ENCODE measurements at places on chromosomes 7 and 10. TPM values are rescaled to one million over a fixed set of nuclear protein-coding genes. Genes with fewer than 3 reads are reported as not detected.
A peak's percentile ranks its signal among the peaks of the same experiment; 100 is the strongest.

- H3K4me3 ChIP-seq, result peak within 1 kb of the TSS; percentile 72
- DNase-seq, result peak; percentile 96
- no peaks in the 10 kb centered on the region for H3K27me3 ChIP-seq
- H3K27ac ChIP-seq, result peak within 1 kb of the TSS; percentile 94
- peaks cover 16% of the 10 kb centered on the region for H3K4me1 ChIP-seq
Observed at GRCh38 chr10:112949875-112950507, at the start of gene TCF7L2. TSS of gene TCF7L2 (plus strand) at chr10:112950247. CDS start at chr10:112950757, 510 bp downstream.

CCZ1B gene
- total RNA-seq, result 98.4 TPM

DNA sequence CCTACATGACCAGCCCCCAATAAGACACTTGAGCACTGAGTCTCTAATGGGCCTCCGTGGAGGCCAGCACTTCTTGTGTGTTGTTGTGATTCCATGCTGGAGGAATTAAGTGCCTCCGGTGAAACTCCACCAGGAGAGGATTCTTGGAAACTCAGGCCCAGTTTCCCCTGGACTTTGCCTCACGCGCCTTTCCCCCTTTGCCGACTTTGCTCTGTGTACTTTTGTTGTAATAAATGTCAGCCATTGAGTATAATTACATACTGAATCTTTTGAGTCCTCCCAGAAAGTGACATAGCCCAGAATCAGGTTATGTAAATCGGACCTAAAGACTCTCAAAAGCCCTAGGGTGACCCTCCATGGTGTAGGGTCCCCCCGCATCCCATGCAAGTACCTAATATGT is 82.4 kb downstream of the DLG5 start:
- H3K27ac ChIP-seq, result no peak overlapping the region
- no peak overlapping the region for H3K4me3 ChIP-seq
- H3K36me3 ChIP-seq, result peaks cover 52% of the 10 kb centered on the region
- DNase-seq, result no peak
- H3K4me1 ChIP-seq, result peaks cover 10% of the 10 kb centered on the region
- H3K27me3 ChIP-seq, result no peaks in the 10 kb centered on the region

ANXA8L1 gene
- total RNA-seq, result not detected

- H3K4me1 ChIP-seq, result no peaks in the 10 kb centered on the region
- no peak overlapping the region for H3K4me3 ChIP-seq
- no peaks in the 10 kb centered on the region for H3K36me3 ChIP-seq
- DNase-seq, result no peak
- H3K27ac ChIP-seq, result no peak overlapping the region
Observed at GRCh38 chr7:157963526-157963925, 624.1 kb downstream of the PTPRN2 start.

DNA sequence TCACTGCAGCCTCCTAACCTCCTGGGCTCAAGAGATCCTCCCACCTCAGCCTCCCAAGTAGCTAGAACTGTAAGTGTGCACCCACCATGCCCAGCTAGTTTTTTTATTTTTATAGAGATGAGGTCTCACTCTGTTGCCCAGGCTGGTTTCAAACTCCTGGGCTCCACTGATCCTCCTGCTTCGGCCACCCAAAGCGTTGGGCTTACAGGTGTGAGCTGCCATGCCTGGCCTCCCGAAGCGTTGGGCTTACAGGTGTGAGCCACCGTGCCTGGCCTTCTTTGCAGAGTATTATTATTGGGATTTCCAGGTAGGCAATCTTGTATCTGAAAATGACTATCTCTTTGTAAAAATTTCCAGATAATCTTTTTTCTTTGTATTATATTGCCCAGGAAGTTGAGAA is 23.1 kb upstream of the NCAPG2 start:
- no peaks in the 10 kb centered on the region for H3K27me3 ChIP-seq
- no peak overlapping the region for H3K4me3 ChIP-seq
- no peaks in the 10 kb centered on the region for H3K4me1 ChIP-seq
- DNase-seq, result no peak

SFRP4 gene
- not detected for total RNA-seq

MBLAC1 gene
- 6.1 TPM for total RNA-seq

IDI2 gene
- not detected for total RNA-seq

DNA sequence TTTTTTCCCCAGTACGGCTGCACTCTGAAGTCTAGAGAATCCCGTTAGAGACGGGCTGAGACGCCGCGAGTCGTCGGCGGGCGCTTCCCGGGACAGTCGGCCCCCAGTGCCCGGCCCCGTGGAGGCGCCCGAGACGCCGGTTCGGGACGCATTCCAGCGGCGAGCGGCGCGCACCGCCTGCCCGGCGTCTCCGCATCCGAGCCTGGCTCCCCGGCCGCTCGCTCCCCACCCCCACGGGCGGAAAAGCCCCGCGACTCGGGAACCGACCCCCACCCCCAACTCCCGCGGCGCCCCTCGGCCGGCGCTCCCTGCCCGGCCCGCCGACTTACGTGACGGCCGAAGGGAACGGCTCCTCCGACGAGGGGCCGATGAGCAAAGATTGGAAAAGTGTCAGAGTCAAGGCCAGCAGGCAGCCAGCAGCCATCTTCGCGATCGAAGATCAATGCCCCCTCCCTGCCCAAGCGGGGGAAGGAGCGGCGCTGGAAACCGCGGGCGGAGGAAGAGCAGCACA is 486 bp downstream of the CACNA2D1 start:
- H3K4me1 ChIP-seq, result no peaks in the 10 kb centered on the region
- DNase-seq, result peak; percentile 74
- H3K27ac ChIP-seq, result peak overlapping the region; percentile 88

DNA sequence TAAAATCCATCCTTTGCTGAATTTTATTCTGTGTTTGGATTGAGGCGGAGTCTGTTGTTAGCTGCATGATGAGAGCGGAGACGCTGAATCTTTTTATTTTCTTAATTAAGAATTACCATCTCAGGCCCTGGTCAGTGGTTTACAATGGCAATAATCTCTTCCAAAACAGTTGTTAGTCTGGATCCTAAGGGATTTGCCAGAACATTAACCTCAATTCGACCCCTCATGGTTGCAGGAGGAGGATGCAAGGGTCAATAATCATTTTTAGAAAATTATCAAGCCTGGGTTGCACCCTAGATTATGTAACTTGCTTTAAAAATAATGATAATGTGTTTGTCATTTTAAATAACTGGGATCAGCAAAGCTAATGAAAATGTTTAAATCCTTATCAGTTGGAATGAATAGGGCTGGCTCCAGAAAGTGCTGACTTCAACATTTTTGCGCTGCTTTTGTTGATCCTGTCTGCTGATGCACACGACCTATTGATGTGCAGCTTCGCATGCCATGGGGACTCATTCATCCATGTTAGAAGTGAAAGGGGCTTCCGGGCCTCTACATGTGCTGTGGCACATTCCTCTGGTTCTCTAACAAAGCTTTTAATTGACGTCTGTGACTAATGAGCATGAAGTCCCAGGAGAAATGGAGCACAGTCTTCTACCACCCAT is 80.7 kb upstream of the KIAA1217 start:
- H3K27me3 ChIP-seq, result no peaks in the 10 kb centered on the region
- no peak overlapping the region for H3K27ac ChIP-seq
- no peaks in the 10 kb centered on the region for H3K36me3 ChIP-seq
- peak; percentile 44 for DNase-seq
- no peak overlapping the region for H3K4me3 ChIP-seq

DNA sequence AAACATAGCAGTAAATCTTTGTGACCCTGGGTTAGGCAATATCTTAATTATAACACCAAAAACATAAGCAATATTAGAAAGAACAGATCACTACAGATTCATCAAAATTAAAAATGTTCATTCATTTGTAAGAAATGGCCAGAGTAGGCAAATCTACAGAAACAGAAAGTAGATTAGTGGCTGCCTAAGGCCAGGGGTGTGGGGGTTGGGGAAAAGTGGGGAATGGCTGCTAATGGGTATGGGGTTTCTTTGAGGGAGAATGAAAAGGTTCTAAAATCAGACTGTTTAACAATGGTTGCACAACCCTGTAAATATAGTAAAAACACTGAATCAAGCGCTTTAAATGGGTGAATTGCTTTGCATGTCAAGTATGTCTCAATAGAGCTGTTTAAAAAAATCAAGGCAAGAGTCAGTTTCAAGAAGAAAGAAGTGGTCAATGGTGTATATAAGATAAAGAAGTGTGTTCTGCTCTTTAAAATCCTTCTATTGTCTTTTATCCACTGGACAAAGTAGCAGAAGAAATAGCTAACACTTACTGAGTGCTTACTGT is 42.6 kb downstream of the CDK6 start:
- H3K4me1 ChIP-seq, result peaks cover 48% of the 10 kb centered on the region
- no peak for DNase-seq
- no peaks in the 10 kb centered on the region for H3K27me3 ChIP-seq
- H3K27ac ChIP-seq, result no peak overlapping the region
- H3K4me3 ChIP-seq, result no peak overlapping the region
- no peaks in the 10 kb centered on the region for H3K36me3 ChIP-seq

DNA sequence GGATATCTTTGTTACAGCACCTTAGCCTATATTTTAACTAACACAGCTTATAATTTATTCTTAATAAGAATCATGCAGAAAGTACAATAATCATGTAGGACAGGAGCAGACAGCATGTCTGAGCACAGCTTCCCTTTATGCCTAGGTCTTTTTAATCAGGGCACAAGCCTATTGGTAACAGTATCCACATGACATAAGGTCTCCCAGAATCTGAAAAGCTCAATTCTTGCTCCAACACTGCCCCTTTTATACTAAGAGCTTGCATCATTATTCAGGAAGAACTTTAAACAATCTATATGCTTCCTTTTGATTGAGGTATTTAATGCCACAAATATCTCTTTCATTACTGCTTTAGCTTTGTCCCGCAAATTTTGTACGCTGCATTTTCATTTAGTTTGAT is 31.6 kb downstream of the IL6 start:
- H3K27ac ChIP-seq, result no peak overlapping the region
- no peaks in the 10 kb centered on the region for H3K4me1 ChIP-seq
- DNase-seq, result no peak
- H3K4me3 ChIP-seq, result no peak overlapping the region
- peaks cover 8% of the 10 kb centered on the region for H3K27me3 ChIP-seq

- no peaks in the 10 kb centered on the region for H3K4me1 ChIP-seq
- H3K27me3 ChIP-seq, result no peaks in the 10 kb centered on the region
- H3K27ac ChIP-seq, result no peak overlapping the region
Observed at GRCh38 chr7:48173756-48174382, 2.6 kb downstream of the ABCA13 start.

- H3K27ac ChIP-seq, result no peak overlapping the region
- H3K4me1 ChIP-seq, result no peaks in the 10 kb centered on the region
- no peak for DNase-seq
- H3K36me3 ChIP-seq, result no peaks in the 10 kb centered on the region
Observed at GRCh38 chr7:69919426-69920111, 321.3 kb downstream of the AUTS2 start.

- H3K4me1 ChIP-seq, result no peaks in the 10 kb centered on the region
- H3K27me3 ChIP-seq, result no peaks in the 10 kb centered on the region
- no peak overlapping the region for H3K27ac ChIP-seq
- H3K4me3 ChIP-seq, result no peak overlapping the region
Observed at GRCh38 chr7:122893486-122893885, 7.2 kb upstream of the CADPS2 start.

HOXA13 gene
- total RNA-seq, result 29.0 TPM

DNA sequence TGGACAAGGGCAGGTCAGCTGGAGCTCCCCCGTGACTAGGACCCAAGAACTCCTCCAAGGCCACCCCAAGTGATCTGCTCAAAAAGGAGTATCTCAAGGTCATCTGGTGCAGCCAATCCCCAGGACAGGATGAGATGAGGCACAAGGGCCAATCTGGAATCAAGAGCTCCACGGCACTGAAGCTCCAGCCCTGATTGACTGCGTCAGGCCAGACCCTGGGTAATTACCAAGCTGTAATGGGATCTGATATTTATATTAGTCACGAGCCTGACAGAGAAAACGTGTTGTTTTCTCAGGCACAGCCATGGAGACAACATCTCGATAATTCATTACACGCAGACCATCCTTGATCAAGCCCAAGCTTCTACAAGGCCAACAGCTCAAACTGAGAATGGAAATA is 4.2 kb downstream of the KCNMA1 start:
- peaks cover 58% of the 10 kb centered on the region for H3K27me3 ChIP-seq
- H3K36me3 ChIP-seq, result no peaks in the 10 kb centered on the region
- DNase-seq, result no peak

ZNF804B gene
- not detected for total RNA-seq

- no peak overlapping the region for H3K4me3 ChIP-seq
- H3K27ac ChIP-seq, result no peak overlapping the region
- H3K36me3 ChIP-seq, result no peaks in the 10 kb centered on the region
- no peaks in the 10 kb centered on the region for H3K27me3 ChIP-seq
Observed at GRCh38 chr10:59771162-59771807, 18.0 kb upstream of the MRLN start.

PNLIPRP3 gene
- not detected for total RNA-seq

GRCh38 chr7:97372882-97373281 is 255.4 kb downstream of the SDHAF3 start:
- H3K4me1 ChIP-seq, result no peaks in the 10 kb centered on the region
- no peak overlapping the region for H3K27ac ChIP-seq
- no peaks in the 10 kb centered on the region for H3K27me3 ChIP-seq
- H3K4me3 ChIP-seq, result no peak overlapping the region
- DNase-seq, result no peak

DNA sequence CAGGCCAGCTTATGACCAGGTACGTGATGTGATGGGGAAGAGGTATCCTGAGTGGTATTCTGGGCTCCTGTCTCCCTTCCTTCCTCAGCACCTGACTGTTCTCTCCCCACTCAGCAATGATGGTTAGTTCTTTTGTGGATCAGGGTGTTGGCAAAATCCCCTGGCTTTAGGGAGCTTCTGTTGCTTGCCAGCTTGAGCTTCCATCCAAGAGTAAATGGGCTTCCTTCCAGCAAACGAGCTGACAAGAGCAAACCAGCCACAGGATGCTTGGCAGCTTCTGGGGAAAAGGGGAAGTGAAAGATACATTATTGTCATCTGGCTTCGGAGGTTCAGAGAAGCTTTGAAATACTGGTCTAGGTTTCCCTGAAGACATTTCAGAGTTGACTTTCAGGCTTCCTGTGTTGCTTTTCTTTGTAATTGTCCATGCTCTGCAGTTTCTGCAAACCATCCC is 5.2 kb downstream of the DUSP5 start:
- peak overlapping the region; percentile 93 for H3K27ac ChIP-seq
- peaks cover 12% of the 10 kb centered on the region for H3K36me3 ChIP-seq

DNA sequence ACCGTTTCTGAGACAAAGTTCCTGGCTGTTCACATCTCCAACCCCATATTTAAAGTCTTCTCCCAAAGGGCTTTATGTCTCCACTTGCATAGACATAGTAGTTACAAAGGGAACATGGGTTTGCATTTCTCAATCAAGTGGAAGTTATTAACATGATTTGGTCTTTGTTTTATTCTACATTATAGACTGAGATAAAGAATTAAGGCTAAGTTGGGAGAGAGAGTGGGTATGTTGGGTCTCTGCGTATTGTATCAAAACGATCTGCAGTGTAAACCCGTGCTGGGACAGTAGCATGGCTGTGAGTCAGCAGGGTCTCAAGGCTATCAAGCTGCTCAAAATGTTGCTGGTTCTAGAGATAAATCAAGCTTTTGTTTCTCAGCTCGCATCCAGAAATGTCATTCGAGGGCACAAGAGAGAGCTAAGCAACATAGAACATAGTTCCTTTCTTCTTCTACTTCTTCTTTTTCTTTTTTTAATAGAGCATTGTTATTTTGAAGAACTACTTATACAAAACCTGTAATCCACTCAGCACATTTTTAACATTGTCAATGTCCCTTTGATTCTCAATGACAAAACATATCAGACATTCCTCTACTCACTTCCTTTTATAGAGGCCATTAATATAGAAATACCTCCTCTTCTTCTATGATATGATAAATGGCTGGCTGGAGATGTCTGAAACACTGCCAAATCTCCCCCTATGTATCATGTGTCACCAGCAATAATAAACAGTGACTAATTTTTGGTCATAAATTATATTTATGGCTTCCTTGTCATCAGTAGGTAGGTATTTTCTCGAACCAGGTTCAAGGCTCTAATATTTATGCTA is 34.5 kb upstream of the RHOBTB1 start:
- peaks cover 55% of the 10 kb centered on the region for H3K4me1 ChIP-seq
- no peak for DNase-seq
- peak overlapping the region; percentile 85 for H3K27ac ChIP-seq
- no peak overlapping the region for H3K4me3 ChIP-seq
- no peaks in the 10 kb centered on the region for H3K27me3 ChIP-seq

SEMA3C gene
- total RNA-seq, result 45.9 TPM

ANLN gene
- 13.4 TPM for total RNA-seq

Data from stomach (tissue), 19 donors.